Neuronal stem cell (in vitro differentiated cells): ENCODE measurements at places on chromosomes 7 and 10.

GRCh38 chr10:133135116-133135465 is 24.9 kb upstream of the KNDC1 start:
- no peak for DNase-seq

DNA sequence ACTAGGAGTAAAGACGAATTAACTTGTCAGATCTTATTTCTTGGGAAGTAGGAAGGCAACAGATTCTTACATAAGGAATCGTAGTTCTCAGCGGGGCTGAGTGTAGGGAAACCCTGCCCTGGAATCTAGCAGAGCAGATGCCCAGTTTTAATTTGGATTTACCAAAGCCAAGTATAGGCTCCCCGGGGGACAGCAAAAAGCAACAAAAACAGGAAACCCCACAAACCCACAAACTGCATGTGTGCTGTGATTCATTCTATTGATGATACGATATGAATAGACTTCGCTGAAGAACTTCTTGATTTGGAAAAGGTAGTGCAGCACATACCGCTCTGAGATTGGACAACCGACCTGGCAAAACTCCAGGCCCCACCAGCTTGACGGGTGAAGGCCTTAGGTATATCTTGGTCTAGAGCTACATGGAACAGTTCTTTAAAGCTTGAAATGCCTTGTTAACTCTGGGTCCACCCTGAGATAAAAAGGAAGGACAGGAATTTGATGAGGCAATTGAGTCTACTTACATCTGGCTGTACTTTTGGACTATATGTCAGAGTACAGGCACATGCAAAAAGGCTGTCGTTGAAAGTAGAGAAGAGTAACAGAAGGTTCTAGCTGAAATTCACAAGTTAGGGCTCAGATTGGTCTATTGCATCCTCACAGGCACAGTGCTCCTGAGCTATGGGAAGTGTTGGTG is 49.1 kb downstream of the STRA8 start:
- no peak for DNase-seq

DNA sequence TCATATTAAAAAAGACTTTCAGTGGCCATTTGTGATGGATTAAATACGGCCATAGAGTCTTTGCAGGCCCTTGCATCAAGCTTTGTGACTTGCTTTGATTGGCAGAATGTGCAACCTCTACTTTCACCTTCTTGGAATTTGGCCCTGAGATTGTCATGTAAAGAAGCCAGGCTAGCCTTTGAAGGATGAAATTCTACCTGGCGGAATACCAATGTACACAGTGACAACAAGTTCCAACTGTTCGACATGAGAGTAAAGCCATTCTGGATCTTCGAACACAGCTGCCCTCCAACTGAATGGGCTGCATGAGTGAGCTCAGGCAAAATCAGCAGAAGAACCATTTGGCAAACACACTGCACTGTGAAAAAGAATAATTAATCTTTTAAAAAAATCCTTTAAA is 321.3 kb downstream of the PHF14 start:
- DNase-seq, result no peak

DNA sequence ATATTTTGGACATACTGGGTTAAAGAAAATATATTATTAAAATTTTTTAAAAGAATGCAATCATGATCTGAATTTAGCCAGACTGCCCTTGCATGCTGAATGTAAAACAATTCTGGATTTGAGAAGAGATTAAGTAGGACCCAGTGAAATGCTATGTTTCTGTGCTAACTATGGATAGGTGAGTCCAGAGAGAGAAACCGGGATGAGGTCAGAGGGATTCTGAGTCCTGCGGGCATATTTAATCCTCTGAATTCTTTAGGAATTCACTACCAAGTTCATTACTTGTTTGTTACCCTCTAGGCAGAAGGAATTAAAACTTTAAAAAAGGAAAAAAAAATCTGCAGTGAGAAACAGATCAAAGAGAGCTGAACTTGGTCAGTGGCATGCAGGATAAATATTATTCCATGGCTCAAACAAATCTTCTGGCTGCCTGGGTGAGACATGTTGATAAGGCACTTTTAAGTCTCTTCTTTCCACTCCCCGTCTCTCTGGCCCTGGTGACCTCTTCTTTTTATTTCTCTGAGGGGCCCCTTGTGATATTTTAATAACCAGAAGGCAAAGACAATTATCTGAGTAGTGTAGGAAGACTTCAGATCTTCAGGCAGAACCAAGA is 50.2 kb upstream of the LYZL1 start:
- DNase-seq, result no peak

GRCh38 chr10:44249490-44249889 is 135.4 kb downstream of the CXCL12 start:
- DNase-seq, result no peak

DNA sequence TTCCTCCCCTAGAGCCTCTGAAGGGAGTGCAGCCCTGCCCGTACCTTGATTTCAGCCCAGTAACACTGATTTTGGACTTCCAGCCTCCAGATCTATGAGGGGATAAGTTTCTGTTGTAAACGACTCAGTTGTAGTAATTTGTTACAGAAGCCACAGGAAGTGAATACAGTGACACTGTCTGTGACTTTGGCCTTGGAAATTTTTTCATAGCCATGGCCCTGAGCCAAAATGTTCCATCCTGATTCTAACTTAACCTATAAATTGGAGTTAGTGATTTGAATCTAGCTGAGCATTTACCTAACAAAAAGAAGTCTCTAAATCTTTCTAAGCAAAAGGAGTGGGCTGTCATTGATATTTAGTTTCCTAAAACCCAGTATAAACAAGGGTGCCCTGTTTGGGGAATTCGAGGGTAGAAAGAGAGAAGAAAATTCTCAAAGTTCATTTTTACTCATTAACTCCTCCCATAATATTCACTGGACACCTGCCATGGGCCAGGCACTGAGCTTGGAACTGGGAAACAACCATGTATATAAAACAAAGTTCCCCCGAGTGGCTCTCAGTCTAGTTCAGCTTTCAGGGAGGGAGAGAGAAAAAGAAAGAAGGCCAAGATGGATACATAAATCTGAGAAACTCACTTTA is 162.3 kb downstream of the SKIDA1 start:
- DNase-seq, result no peak

DNA sequence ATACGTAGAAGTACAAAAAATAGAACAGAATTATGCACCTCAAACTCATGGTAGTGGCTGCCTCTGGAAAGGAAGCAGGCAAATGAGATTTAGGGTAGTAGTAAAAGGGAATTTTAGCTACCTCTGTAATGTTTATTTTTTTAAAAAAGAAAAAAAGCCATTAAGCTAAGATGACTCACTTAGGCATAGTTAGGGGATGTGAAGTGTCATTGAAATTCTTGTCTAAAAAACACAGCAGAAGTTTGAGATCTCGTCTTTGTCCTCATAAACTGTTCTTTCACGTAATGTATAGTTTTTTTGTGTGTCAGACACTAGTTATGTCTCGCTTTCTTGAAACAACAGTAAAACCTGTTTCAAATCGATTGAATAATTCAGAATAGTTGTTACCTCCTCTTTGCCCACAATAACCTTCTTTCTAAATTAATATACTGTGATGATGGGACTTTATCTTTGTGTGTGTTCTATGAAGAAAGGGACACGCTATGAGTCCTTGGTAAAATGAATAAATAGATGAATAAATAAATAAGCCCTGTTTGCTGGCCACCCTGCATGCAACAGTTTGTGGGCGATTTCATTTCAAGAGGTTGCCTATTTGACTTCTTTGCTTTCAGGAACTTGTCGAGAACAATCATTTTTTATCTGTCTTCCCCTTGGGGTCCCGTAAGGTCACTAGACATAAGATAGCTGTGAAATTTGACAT is 14.5 kb upstream of the FBXW4 start:
- DNase-seq, result no peak

DNA sequence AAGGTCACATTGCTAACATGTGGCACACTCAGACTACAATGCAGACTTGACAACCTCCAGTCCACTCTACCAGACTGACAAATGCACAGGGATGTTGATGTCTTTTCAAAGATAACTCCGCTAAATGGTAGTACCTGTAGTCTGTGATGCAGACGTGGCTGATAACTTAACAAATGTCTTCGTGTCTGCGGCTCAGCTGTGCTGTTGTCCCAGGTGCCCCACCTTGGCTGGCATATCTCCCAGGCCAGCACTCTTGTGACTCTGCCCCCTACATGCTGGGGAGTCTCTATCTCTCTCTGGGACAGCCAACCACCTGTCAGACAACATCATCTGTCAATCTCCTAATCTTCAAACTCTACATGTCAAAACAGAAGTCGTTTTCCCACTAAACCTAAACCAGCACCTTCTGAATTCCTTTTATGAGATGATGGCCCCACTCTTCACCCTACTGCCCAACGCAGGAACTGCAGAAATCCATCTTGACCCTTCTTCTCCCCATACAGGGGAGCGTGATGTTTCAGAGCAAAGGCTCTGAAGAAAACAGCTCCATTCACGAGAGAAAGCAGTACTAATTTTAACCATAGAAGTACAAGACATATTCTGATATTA is 156.4 kb downstream of the USP6NL start:
- DNase-seq, result no peak

DNA sequence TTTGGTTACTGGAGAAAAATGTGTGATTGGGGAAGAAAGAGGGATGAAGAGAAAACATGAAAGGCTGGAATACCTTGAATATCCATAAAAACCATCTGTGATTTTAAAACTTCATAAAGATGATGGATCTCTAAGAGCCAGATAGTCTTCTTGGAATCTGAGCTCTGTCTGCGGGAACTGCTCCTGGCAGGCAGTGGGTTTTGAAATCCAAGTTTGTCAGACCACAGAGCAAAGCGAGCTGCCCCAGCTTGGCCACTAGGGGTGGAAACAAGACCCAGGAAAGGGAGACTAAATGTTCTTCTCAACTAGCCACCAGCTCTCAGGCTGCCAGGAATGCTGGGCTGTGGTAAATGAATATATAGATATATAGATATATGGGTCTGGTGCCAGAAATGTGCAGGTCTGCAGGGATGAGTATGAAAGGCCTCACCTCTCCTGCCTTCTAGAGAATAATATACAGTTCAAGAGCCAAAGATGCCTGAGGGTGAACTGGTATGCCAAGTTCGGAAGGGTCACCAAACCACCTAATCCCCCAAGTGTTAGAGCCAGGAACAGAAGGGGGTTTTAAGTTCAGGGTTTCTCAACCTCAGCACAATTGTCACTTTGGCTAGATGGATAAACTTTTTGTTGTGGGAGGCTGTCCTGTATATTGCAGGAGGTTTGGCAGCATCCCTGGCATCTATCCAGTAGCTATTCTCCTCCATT is 208.8 kb downstream of the KCNMA1 start:
- no peak for DNase-seq

- no peak for DNase-seq
Observed at GRCh38 chr10:58341947-58342346, 7.1 kb downstream of the UBE2D1 start.

- no peak for DNase-seq
Observed at GRCh38 chr7:158274404-158274811, 313.2 kb downstream of the PTPRN2 start.

DNA sequence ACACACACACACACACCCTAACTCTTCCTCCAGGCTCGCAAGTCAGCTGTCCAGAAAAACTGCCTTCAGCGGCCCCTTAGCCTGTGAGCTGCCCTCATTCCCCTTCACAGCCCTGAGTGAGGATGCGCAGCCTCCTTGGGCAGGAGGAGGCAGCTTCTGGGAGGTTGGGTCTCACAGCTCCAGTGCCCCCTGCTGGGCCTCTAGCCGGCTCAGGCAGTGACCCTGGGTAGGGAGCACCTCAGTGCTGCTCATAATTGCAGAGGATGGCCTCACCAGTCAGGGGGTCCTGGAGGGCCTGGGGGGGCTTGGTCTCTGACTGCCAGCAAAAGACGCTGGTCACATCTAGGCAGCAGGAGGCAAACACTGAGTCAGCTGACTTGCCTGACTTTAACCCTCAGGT is 43.7 kb downstream of the ZNF273 start:
- peak; percentile 6 for DNase-seq

- no peak for DNase-seq
Observed at GRCh38 chr10:26554246-26554645, 116.1 kb downstream of the APBB1IP start.

GRCh38 chr10:99557044-99557443 is 24.3 kb downstream of the NKX2-3 start:
- DNase-seq, result no peak

- DNase-seq, result peak; percentile 93
Observed at GRCh38 chr7:21041666-21042065, 255.0 kb upstream of the SP8 start.

- no peak for DNase-seq
Observed at GRCh38 chr7:66699998-66700397, 40.5 kb upstream of the RABGEF1 start.

GRCh38 chr10:52343439-52343838 is 29.4 kb downstream of the DKK1 start:
- no peak for DNase-seq

DNA sequence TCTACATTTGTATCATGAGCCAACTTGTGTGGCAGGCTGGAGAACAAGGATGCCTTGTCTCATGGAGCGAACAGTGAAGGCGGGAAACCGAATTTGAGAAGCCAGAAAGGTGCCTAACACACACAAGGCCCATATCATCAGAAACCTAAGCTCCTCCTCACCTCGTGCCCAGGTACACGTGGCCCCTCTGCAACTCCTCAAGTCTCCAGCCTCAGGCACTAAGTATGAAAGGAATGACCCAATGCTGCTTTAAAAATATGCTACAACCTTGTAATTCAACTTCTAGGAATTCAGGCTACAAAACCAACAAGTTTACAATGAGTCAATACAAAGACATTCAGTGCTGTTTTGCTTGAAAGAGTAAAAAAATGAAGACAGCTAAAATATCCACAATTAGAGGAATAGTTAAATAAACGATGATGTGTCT is 95.7 kb downstream of the CDK6 start:
- DNase-seq, result no peak

DNA sequence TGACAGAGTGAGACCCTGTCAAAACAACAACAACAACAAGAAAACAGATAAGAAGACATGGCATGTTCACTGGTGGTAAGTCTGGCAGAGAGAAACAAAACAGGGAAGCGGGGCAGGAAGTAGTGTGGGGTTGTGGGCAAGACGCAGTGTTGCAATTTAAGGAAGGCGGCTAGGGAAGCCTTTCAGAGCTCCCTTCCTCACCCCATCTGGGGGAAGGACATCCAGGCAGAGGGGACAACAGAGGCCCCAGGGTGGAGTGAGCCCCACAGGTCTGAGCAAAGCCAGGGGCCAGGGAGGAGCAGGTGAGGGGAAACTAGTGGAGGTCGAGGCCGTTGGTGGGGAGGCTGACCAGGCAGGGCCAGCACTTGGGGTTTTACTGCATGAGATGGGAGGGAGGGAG is 16.8 kb downstream of the LAT2 start:
- DNase-seq, result no peak

DNA sequence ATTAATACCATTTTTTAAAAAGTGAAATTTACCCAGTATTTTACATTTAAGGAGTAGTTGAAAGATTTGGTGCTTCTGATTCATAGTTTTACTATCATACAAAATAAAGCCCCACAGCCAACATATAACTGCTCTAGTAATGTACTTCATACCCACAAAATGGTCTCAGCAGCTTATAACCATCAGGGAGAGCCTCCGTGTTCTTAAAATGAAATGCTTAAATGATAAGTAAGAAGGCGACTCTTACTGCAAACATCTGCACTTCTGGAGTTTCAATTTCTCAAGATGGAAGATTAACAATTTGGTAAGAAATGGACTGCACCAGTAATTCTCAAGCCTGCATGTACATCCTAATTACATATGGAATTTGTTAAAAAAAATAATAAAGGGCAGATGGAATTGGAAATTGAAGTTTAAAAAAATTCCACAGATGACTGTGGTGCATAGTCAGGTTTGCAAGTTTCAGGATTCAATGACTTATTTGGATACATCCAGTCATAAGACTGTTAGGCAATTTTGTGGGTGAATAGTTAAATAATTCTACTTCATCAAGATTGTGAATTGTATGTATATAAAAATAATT is 461.0 kb downstream of the KIF20B start:
- DNase-seq, result no peak
